ENCODE measurements at places on chromosomes 11 and 22.
A peak's percentile ranks its signal among the peaks of the same experiment; 100 is the strongest.

GRCh38 chr11:92224407-92225124, at the start of gene FAT3:
TSS of gene FAT3 (plus strand) at chr11:92224818. CDS start at chr11:92352113, 127,295 bp downstream.
- no peak for DNase-seq

DNA sequence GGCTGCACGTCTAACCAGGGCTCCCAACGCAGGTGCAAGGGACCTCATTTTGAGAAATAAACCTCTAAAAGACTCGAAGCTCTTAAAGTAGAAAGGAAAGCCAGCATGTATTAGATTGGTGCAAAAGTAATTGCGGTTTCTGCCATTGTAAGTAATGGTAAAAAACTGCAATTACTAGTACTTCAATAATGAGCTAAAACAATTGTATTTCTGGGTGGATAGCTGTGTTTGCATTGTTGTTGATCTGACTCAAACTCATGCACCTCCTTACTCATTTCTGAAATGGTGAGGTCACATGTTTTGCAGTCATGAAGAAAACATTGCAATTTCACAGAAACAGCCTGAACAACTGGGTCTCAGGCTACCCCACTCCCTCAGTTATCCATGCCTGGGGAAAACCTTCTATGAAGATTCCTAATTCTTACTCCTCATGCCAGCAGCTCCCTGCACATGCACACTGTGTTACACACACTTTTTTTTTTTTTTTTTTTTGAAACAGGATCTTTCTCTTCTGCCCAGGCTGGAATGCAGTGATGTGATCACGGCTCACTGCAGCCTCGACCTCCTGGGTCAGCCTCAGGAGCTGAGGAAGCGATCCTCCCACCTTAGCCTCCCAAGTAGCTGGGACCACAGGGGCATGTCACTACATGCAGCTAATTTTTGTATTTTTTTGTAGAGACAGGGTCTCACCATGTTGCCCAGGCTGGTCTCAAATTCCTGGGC, 24.6 kb downstream of the VWCE start:
- DNase-seq, result no peak

DNA sequence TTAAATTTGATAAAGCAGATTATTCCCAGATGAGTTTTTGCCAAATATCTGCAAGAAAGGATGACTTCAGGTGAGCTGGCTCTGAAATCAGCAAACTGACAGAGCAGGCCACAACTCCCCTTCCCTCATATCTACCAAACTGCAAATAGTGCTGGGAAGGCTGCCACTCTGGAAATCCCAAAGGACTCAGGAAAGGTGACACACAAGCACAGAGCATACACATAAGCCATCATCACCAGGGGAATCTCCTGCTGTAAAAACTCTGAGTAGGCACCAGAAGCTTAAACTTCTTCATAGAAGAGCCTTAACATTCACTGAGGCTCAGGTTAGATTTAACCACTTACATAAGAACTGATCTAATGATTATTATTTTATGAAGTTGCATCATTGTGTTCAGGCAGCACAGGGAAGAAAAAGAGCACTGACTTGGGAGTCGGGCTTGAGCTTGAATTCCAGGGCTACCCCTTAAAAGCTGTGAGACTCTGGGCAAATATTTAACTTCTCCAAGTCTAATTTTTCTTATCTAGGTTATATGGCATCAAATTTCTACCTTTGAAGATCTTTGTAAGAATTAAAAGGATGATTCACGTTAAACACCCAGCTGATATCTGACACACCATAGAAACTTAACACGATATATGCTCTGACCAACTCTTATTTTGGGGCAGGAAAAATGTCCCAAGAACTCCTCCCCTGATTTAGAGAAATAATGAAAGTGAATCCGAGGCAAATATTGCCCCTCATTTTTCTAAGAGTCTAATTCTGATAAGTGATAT, 15.0 kb downstream of the SYTL2 start:
- no peak for DNase-seq

DNA sequence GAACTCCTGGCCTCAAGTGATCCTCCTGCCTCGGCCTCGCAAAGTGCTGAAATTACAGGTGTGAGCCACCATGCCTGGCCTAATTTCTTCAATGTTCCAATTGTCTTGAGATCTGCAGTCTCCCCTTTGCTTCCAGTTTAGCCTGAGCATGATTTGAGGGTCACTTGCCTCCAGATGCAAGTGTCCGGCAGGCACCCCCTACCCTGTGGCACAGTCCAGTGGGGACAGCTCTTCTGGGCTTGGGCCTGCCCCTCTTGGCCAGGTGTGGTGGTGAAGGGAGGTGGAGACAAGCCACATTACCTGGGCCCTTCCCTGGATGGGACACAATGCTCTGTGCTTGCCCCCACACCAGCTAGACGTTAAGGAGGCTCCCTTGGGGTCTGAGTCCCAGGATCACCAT, 21.3 kb upstream of the CACNG2 start:
- no peak for DNase-seq

- DNase-seq, result no peak
Measured at GRCh38 chr11:69387409-69387885, 93.5 kb downstream of the MYEOV start.

DNA sequence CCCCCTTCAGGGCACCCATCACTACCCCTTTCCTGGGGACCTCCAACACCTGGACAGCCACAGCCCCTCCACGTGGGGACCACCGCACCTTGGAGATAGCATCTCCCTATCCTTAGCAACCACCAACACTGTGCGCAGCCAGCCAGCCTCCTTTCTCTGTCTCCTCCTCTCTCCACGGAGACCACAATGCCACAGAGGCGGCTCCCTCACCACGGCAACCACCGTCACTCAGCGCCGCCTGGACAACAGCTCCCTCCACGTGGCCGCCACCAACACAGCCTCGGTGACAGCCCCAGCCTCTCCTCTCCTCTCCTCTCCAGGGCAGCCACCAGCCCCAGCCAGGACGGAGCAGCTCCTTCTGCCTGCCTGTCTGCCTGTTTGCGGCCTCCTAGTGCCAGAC, 10.5 kb downstream of the ELFN2 start:
- DNase-seq, result peak; percentile 75

DNA sequence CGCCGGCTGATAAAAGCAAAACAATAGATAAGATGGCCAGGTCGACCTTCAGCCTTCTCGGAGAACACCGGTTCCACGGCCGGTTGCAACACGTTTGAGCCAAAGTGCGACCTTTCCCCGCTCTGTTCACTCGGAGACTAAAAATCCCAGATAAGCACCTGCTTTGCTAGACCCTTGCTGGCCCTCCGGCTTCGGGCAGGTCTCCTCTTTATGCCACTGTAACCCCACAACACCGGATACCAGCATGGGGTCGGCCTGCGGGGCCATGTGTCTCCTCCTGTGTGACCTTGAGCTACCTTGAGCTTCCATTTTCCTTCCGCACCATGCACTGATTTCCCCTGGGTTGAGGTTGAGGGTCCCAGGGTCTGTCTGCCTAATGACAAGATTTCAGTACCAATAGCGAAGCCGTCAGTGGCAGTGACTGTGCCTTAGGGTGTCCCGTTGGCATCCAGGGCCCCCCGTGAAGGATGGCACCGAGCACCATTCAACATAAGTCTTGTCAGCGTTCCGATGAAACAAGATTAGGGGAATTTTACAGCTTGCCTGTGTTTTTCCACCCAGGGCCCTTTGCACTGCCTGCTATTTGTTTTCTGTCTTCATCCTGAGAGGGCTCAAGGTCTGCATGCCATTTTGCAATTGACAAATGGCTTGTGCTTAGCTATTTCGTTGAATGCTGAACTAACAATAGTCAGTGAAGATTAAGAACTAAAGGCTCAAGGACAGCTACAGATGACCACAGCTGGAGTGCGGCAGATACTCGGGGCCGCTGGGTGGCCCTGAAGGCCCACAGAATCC, 118.6 kb downstream of the KCNQ1 start:
- DNase-seq, result no peak

DNA sequence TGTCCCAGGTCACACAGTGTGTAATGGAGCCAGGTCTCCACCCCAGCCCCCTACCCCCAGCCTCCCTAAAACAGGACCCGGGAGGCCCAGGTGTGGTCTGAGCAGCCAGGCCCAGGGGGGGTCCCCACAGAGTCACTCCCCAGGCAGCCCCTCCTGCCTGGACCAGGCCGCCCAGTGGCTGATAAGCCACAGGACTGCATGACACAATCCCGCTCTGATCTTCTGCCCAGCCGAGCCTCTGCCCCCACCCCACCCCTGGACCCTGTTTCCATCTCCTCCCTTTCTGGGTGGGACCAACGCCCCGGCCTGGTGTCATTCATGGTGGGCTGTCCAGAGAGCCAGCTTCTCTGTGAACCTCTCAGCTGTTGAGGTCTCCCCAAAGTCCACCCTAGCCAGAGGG, 7.8 kb upstream of the LIF start:
- DNase-seq, result no peak

DNA sequence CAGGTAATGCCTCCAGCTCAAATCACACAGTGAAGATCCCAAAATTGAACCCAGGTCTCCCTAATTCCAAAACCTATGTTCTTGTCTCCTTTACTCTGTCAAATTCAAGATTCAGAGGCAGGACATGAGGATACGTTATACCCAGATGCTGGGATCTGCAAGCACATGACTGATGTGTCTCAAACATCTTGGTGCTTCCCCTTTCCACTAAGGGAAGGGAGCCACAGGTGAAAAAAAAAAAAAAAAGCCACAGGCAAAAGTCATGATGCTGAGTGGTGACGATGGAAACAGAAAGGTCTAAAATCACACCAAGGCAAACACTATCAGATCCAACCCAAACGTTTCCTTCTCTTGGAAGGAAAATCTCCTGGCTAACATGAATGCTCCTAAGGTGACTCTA, 24.0 kb downstream of the ABTB2 start:
- no peak for DNase-seq

- no peak for DNase-seq
Measured at GRCh38 chr11:12677131-12677530, 2.9 kb downstream of the TEAD1 start.

DNA sequence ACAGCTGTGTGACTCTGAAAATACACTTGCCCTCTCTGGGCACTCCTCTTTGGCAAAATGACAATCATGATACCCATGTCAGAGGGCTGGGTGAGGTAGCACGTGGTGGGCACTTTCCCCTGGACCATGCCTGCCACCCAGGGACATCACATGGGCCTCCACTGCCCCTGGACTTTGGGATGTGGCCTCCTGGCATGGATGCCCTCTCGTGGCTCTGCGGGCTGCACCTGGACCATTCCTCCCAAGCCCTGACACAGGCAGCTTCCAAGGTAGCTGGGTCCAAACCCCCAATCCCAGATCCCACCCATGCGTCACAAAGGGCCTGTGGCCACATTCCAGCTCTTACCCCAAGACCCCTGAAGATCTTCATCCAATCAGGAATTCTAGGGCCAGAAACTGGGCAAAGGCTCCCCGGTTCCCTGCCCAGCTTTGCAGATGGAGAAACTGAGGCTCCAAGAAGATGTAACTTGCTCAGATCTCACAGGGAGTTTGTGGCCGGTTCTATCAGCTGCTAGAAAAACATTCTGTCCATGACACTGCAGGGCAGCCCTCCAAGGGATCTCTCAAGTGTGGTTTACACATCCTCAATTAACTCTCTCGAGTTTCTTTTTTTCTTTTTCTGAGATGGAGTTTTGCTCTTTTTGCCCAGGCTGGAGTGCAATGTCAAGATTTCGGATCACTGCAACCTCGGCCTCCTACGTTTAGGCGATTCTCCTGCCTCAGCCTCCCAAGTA, 35.4 kb upstream of the CYB5R3 start:
- no peak for DNase-seq

DNA sequence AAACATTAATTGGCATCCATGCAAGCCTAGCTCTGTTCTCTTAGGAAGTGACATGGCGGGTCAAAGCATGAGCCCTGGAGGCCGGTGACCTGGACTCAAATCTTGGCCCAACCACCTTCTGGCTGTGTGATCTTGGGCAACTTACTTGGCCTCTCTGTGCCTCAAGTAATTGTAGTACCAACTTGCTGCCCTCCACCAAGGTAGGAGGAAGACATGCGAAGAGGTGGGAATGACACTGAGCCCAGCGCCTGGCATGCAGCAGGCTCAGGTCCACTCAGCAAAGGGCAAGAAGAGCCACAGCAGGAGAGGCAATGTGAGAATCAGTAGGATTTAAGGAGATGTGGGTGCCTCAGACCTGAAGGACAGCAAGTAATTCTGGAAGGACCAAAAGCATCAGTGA, 59.6 kb upstream of the SLC22A12 start:
- no peak for DNase-seq

DNA sequence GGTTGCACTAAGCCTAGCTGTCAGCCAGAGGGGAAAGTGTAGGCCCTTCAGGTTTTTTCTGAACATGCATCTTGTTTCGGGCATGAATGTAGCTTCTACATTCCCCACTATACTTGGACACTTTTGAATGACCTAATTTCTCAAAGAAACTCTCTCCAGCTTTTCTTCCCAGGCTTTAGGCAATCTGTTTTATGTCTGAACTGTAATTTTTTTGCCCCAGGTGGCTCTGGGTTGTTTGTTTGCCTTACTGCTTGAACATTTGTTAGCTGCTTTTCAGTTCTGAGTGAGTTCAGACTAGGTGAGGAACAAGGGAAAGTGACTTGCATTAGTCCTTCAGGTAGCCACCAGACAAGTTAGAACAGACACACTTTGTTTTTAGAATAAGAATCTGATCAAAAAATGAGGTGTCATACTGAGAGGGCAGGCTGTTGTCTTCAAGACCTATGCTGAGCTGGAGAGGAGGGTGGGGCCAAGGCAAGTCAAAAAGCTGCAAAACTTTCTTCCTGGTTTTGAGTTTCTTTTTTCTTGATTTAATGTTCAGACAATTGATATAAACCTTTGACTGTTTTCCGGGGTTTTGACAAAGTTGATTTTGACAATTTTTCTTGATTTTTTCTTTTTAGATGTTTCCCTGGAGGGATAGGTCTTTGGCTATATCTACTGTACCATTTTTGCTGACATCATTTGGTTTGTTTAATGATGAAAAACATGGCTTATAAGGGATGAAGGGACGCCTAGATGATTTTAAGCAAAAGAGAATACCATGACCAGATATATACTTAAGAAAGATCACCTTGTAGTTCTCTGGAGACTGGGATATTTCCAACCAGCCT, 182.8 kb downstream of the WNT11 start:
- DNase-seq, result no peak

All from HL-60 (cell line).